Stimulated activated naive B cell treated with anti-CD40 and anti-IgM and Interleukin-4, amounts not matched to agents 10 μg/mL and 1 μg/mL and 100 μg/mL, for 72 hours (primary cell): ENCODE measurements at places on chromosomes 12 and 14.

DNA sequence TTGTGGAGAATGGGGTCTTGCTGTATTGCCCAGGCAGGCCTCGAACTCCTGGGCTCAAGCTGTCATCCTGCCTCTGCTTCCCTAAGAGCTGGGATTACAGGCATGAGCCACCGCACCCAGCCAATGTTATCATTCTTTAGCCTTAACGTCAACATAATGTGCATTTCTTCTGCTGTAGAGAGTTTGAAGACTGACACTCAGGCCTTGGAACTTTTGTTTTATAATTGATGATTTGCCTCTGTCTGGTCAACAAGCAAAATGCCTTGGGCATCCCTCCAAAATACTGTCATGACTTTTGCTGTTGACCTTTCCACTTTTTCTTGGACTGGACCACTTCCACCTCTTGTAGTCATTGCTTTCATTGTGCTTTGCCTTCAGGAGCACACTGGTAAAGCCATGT lies 29.0 kb downstream of the FAM234B start:
- no peak for DNase-seq

GRCh38 chr12:104295954-104296353 lies 7.6 kb upstream of the EID3 start:
- no peak for DNase-seq

DNA sequence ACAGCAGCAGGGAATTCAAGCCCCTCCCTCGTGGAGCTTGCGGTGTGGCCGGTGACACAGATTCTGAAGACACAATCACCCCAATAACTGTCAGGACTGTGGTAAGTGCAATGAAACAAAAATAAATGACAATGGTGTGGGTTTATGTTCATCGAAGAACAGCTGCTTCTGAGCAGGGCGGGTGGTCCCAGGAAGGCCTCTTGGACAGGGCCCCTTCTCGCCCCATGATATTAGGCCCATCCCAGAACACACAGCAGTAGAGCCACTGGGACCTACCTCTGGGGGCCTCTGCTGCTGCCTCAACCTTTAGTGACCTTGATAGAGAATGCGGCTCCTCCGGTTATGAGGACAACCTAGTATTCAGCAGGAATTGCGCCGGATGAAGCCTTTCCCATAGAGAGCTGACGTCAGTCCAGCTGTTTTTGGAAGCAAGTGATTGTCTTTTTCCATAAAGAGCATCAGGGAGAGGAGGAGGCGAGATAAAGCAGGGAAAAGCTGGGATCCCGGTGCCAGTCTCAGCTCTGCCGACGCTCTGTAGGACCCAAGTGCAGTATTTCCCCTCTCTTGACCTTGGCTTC lies 84.1 kb upstream of the BCL11B start:
- DNase-seq, result no peak

GRCh38 chr12:46379352-46379751 lies 6.8 kb upstream of the SLC38A2 start:
- no peak for DNase-seq

GRCh38 chr12:39966721-39967120 lies 139.2 kb downstream of the SLC2A13 start:
- DNase-seq, result no peak

- no peak for DNase-seq
Measured at GRCh38 chr12:55698965-55699364, 8.7 kb downstream of the ITGA7 start.

DNA sequence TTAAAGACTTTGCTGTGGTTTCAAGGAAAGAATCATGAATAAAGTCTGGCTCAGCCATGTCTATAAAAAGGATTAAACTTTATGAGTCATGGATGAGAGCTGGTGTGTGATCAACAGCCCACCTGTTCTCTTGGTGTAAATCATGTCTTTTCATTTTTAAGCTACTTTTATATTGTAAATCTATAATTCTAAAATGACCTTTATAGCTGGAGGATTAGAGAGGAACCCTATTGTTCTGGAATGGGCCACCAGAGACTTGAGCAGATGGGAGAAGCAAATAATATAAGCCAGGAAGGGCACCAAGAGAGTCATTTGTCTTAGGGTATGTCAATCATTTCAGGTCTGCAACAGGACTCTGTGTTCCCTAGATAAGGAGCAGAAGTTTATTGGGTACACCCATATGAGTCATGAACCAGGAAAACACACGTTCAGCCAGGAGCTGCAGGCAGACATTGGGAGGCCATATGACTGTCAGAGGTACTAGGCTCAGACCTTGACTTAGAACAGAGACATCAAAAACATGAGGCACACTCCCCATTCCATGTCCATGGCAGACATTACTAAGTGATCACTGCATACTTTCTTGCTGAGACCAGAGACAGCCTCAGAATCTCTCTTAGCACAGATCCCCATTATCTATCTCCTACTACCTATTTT lies 49.3 kb downstream of the NDUFA12 start:
- no peak for DNase-seq

DNA sequence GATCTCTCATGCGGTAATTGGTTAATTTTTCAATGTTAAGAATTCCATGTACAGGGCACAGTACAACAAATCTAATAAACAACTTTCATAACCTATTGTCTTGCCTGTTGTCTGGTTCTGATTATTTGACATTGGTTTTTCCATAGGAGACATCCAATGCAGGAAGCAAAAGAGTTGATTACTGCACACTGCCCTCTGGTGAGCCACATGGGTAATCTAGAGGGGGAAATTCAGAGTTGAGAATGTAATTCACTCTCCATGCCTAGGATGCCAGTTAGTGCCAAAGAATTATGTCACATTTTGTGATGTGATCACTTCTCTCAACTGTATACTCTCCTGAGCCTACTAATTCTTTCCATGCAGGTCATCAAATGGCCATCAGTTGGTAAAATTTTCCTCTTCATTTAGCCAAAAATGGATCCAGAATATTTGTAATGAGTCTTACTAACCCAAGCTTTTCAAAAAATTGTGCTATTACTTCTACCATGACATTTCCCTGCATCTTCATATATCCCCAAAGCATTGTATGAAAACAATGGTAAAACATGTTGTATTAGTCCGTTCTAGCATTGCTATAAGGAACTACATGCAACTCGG lies 17.7 kb upstream of the CCDC91 start:
- no peak for DNase-seq

- no peak for DNase-seq
Measured at GRCh38 chr12:65834146-65834935, 10.1 kb downstream of the HMGA2 start.

- DNase-seq, result no peak
Measured at GRCh38 chr12:50326590-50327284, 43.4 kb upstream of the LIMA1 start.

- no peak for DNase-seq
Measured at GRCh38 chr12:109010259-109010658, 10.6 kb downstream of the SVOP start.

DNA sequence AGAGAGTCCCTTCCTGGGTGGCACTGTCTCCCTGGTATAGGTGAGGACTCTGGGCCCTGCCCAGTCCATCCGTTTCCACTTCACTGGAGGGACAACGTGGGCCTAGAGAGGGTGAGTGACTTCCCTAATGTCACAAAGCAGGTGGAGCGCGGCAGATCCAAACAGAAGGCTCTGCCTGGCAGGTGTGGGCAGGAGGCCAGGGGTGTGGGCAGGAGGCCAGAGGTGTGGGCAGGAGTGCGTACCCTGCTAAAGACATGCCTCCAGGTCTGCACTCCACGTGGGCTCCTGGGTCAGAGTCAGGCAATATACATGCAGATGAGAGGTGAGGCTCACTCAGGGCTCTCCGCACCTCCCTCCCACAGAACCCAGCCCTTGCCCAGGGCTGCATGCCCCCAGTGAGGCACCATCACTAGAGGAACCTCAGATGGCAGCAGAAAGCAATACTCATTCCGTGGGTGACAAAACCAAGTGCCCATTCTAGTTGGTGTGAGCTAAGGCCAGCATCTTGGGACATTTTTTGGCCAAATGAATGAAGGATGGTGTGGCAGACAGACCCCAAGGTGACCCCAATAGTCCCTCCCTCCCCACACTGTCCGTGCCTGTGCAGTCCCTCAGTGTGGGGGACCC lies 271.6 kb upstream of the RTL1 start:
- no peak for DNase-seq

DNA sequence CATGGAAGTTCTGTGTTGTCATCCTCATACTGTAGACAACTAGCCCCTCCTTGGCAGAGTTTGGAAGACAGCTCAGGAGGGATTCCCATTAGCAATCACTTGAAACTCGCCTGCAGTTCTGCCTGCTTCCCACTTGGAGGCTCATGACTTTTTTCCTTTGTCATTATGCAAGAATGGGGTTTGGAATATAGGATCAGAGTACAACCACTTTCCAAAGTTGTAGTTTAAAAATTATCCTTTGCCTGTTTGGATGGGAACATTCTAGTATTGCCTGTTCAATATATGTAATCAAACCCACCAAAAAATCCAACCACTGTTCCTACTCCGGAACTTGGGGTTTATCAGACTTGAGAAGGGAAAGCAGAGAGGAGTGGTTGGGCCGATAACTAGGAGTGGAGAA lies 2.1 kb upstream of the GPD1 start:
- no peak for DNase-seq

DNA sequence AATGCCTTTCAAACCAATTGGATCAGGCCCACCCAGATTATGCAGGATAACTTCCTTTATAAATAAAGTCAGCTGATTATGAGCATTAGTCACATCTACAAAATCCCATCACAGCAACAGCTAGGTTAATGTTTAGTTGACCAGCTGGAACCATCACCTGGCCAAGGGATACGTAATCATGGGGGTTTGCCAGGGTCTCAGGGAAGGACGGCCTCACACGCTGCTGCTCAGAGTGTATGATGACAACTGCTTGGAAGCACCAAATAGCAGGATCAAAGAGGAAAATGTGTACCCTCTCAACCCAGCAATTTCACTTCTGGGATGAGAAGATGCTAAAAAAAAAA lies 162.6 kb downstream of the SLC15A4 start:
- DNase-seq, result no peak

GRCh38 chr14:89443042-89443629 lies 26.1 kb upstream of the FOXN3 start:
- no peak for DNase-seq

DNA sequence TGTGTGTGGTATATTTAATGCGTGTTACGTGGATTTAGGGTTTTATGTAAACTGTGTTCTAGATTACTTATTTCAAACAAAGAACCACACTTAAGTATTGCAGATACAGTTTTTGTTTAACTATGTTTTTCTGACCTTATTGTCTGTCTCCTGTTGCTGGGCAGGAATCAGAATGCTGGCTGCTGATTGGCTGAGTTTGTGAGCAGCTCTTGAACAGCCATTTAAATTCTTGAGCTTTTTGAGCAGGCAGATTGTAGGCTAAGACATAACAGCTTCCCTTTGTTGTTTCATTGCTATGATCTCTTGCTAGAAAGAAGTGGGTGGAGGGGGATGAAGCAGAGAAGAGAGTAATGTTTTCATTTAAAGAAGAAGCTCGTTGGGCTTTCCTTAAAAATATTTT lies 52.2 kb downstream of the ATF7IP start:
- peak; percentile 15 for DNase-seq

DNA sequence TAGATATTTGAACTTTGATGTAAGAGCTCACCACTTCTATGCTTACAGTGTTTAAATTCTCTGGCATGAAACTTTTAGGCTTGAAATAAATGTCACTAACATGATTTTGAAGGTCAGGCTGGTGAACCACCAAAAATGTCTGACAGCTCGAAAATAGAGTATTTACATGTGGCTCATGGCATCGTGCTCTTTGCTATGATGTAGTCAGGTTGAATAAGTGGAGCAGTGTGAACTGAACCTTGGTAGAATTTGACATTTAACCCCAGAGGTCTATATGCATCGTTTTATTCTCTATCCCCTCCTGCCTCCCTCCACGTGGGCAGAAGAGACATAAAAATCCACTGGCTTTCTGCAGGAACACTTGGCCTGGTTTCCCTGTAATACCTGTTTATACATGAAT lies 369.7 kb upstream of the ATP2B1 start:
- no peak for DNase-seq

DNA sequence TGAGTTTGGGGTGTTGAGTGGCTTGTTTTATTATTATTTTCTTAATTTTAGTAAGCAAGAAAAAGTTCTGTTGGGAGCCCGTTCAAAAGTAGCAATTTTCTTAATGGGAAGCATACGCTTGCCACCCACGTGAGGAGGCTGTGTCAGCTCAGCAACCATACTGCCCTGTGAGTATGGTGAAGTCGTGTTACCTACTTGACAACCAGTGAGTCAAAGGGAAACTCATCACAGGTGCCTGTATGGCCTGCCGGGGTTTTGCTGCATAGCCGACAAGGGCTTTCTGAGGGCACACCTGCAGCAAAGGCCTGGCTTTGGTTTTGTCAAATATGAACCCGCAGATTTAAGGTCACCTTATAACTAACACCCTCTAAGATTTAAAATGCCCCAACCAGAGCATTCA lies 31.1 kb downstream of the PITPNM2 start:
- peak; percentile 47 for DNase-seq

- no peak for DNase-seq
Measured at GRCh38 chr14:67851785-67852410, 32.3 kb downstream of the RAD51B start.

GRCh38 chr12:65608319-65608916 lies 215.9 kb upstream of the HMGA2 start:
- no peak for DNase-seq

GRCh38 chr12:10140001-10140400 lies 10.0 kb upstream of the CLEC7A start:
- peak; percentile 16 for DNase-seq

- no peak for DNase-seq
Measured at GRCh38 chr14:58671436-58671835, 33.7 kb downstream of the DACT1 start.

DNA sequence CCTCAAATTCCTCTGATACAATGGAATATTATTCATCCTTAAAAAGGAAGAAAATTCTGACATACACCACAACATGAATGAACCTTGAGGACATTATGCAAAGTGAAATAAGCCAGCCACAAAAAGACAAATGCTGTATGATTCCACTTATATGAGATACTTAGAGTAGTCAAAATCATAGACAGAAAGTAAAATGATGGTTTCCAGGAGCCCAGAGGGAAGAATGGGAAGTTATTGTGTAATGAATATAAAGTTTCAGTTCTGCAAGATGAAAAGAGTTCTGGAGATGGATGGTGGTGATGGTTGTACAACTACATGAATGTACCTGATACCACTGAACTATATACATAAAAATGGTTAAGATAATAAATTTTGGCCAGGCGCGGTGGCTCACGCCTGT lies 18.3 kb downstream of the VWF start:
- DNase-seq, result no peak

GRCh38 chr12:3160081-3160480 lies 82.9 kb downstream of the TSPAN9 start:
- no peak for DNase-seq

DNA sequence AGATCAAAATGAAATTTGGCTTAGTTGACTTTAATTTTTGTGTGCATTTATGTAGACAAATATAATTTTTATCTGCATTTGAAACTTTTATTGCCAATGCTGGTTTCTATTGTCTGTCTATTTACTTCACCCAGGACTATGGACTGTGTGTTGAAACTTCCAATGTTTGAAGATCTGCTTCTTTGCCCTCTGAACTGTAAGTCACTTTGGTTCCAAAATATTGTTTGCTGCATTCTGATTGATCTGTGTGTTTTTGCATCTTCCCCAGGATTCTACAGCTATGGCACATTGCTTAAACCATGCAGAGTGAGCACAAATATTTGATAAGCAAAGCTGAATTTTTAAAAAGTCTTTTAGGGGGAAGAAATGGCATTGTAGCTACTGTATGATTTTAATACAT lies 131.0 kb upstream of the SOX5 start:
- DNase-seq, result no peak
